ENCODE measurements at places on chromosomes 13 and 19.

- no peak for DNase-seq
Observed at GRCh38 chr19:42469311-42470235, 26.8 kb upstream of the CXCL17 start.

- no peak for DNase-seq
Observed at GRCh38 chr13:50291611-50292010, 276.4 kb downstream of the KCNRG start.

DNA sequence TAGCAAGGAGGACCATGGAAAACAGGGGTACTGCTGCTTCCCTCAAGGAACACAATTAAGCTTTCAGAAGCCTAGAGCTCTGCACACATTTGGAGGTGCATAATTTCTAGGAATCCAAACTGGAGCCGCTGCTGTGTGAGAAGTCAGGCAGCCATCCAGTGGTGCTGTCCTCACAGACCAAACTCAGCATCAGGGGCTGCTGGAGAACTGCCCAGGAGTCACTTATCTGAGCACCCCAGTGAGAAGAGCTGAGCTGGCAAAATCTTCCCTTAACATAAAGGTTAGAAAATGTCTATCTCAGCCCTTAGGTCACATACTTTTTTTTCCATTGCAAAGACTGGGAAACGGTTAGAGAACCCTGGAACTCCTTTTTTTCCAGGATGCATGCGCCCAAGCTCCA, 72.8 kb downstream of the ATP7B start:
- DNase-seq, result no peak

GRCh38 chr13:48656608-48657007, 2.9 kb downstream of the CYSLTR2 start:
- no peak for DNase-seq

DNA sequence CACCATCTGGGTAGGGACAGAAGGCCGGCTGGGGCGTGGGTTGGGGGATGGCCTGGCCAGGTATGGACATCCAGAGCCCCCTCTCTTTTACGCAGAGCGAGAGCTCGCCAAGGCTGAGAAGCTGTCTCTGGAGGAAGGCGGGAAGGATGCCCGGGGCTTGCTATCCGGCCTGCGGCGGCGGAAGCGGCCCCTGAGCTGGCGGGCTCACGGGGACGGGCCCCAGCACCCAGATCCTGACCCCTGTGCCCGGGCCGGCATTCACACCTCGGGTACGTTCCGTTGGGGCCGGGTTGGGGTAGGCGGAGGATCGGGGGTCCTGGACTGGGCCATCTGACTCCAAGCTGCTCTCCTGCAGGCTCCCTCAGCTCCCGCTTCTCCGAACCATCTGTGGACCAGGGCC, 8.7 kb upstream of the SCN1B start:
- DNase-seq, result no peak

DNA sequence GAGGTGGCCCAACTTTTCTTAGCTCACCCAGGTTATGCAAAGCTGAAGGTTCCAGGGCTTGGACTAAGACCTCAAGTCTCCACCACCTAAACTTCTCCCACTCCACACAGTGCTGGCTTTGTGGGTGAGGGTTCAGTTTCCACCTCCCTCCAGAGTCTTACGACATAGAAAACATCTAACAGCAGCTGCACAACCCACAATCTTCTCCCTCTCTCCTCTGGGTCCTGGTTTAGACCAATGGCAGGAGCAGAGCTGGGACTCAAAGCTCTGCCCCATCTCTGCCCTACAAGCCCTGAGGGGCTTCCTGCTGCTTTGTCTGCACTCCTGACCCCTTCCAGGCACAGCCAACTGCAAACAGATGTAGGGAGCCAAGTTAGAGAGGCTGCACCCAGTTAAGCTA, 16.0 kb downstream of the IRGC start:
- no peak for DNase-seq

DNA sequence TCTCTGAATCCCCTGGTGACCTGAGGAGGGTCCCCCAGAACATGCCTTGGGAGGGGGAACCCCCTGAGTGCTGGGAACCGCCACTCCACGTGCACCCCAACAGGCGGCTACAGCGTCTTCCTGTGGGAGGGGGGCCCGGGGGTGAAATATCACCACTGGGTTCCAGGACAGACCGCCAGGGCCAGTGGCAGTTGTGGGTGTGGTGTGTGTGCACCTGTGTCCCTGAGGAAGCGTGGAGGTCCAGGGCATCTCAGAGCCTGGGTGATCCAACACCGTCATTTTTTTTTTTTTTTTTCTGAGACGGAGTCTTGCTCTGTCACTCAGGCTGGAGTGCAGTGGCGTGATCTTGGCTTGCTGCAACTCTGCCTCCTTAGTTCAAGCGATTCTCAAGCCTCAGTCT, 4.2 kb downstream of the ADGRE5 start:
- no peak for DNase-seq

DNA sequence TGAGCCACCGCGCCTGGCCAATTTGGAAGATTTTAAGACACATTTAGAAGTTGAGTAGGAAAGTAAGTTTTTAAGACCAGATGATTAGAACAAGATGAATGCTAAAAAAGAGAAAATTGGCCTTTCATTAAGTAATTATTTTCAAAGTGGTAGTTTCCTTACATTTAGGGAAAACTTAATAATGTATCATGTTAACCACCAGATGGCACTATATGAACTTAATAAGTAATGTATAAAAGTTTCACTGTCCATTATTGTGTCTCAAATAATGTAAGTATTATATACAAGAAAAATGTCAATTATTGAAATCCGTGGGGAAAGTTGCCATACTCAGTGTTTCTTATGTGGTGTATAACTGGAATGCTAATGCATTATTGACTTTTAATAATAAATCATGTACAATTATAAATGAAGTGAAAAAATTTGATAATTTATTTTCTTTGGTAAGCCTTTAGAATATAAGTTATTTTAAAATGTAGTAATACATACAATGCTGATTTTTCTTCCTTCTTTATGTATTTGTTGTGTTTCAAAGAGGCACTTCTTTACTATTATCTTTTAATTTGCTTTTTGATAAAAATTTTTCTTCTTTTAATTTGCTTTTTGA, 29.2 kb downstream of the COG6 start:
- DNase-seq, result no peak

DNA sequence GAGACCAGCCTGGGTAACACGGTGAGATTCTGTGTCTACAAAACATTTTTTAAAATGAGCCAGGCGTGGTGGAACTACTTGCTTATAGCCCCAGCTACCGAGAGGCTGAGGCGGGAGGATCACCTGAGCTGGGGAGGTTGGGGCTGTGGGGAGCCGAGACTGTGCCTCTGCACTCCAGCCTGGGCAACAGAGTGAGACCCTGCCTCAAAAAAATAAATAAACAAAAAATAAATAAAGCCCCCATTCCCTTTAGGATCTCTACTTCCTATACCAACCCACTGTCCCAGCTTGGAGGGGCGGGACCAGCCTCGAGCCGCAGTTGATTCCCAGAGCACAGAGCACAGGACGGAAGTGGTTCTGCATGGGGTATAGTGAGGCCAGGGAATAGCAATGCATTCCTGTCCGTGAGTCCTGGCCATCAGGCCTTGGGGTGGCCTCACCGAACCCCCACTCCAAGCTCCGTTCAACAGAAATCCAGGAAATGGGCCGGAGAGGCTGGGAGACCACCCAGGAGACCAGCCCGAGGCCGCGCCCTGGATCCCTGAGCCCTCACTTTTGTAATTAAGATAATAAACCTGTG, 4.9 kb upstream of the PTBP1 start:
- DNase-seq, result no peak

- no peak for DNase-seq
Observed at GRCh38 chr13:26914624-26915023, 154.0 kb upstream of the GPR12 start.

- DNase-seq, result peak; percentile 2
Observed at GRCh38 chr19:37817180-37817981, 38.0 kb upstream of the ZNF573 start.

DNA sequence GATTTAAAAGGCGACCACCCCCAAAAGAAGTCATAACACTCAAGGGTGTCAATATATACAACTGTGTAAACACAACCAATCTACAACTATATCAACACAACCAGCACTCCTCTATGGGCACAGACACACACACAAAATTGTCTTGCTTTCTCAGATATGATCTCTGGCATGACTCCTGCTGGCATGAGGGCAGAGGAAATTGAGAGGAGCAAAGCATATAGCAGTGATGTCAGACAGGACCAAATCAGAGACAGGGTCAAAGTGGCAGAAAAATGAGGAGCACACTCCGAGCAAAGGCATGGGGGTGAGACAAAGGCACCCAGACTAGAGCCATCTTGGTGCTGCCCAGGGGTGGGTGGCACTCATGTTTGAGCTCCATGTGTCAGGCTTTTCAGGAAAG, 9.6 kb downstream of the IRGQ start:
- DNase-seq, result no peak

DNA sequence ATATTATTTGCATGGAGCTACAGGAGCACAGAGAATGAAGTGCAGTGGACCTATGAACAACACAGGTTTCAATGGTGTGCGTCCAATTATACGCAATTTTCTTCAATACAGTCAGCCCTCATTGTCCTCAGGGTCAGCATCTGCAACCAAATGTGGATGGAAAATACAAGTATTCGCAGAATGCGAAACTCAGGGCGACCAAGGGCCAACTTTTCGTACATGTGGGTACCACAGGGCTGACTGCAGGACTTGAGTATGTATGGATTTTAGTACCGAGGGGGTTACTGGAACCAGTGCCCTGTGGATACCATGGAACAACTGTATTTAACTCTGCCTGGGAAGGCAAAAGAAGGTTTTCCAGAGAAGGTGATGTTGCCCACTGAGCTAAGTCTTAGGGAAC, 10.2 kb downstream of the LCP1 start:
- DNase-seq, result no peak

- DNase-seq, result no peak
Observed at GRCh38 chr13:104900191-104900817, 1635.2 kb downstream of the EFNB2 start.

GRCh38 chr13:111866731-111867245, 200.2 kb upstream of the SOX1 start:
- no peak for DNase-seq

- no peak for DNase-seq
Observed at GRCh38 chr19:57071444-57071843, 48.3 kb upstream of the USP29 start.

GRCh38 chr13:112849500-112849899, 119.5 kb upstream of the MCF2L start:
- no peak for DNase-seq

DNA sequence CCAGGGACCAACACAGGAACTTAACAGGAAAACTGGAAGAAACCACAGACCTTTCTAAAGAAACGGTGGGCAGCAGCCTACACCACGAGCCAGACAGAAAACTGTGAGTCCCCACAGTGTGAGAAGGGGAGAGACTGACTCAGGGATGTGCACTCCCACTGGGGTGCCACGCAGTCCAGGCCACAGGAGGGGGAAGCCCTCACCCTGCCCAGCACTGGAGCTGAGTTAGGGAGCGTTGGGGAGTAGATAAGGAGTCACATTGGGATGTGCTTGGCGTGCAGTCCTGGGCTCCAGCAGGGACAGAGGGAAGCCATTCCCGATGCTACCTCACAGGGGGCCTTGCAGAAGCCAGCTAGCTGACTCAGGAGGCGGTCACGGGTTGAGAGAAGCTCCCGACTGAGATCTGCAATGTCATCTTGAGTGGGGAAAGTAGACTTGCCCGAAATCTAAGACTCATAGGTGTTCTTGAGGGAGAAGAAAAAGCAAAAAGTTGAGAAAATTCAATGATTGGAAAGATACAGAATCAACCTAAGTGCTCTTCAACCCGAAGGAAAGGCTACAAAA, 17.3 kb downstream of the SIGLEC8 start:
- DNase-seq, result peak; percentile 43

GRCh38 chr19:17448131-17448967, at the start of gene TMEM221:
Gene TMEM221, minus strand, starts transcription at chr19:17448668. Its CDS starts 206 bp downstream, at chr19:17448462.
- peak; percentile 27 for DNase-seq

- no peak for DNase-seq
Observed at GRCh38 chr19:10288662-10289166, 1.0 kb upstream of the ICAM5 start.

DNA sequence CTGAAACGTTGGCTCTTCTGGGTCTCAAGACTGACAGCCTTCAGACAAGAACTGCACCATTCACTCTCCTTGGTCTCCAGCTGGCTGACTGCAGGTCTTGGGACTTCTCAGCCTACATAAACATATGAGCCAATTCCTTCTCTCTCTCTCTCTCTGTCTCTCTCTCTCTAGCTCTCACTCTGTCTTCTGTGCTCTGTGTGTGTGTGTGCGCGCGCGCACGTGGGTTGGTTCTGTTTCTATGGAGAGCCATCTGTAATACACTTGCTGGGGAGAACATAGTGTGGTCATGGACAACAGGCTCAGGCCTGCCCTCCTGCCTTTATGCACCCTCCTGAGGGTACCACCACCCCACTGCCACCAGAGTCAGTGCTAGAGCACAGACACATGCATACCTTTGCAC, 13.7 kb upstream of the SERPINE3 start:
- DNase-seq, result no peak

GRCh38 chr19:18418029-18418482, 1.1 kb upstream of the SSBP4 start:
- no peak for DNase-seq

DNA sequence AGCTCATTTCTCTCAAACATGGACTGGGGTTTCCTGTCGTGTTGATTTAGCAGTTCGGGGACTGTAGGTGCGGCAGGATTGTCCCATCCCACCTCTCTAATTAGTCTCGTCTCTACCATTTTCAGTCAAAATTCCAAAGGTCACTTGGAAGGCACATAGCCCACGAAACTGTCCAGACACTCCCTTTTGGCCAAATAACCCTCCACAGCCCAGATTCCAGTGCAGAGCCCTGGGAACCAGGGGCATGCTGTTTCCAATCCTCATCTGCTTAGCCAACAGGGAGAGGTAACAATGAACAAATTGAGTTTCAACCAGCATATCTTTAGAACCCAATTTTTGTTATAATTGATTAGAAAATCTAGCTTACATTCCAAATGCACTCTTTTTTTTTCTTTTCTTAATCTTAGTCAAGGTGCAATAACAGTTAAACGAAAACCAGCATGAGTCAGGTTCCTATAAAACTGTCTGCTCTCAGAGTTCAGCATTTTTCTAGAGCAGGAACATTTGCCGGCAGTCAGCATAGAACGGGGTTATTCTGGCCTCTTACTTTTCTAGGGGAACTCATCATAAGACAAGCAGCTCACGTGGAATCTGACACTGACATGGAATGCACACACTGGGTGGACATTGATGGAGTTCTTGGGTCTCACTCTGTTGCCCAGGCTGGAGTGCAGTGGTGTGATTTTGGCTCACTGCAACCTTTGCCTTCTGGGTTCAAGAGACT, 14.4 kb upstream of the CEBPA start:
- no peak for DNase-seq

- no peak for DNase-seq
Observed at GRCh38 chr13:93298713-93299112, 72.1 kb downstream of the GPC6 start.

Data from stimulated activated CD4-positive, alpha-beta T cell treated with anti-CD3 and anti-CD28 coated beads, TNF-alpha, amount 100 ng/mL, for 1 hour (primary cell).